ENCODE measurements at places on chromosomes 2 and 18.

- DNase-seq, result no peak
These were observed 7.1 kb downstream of the COX7A2L start for GRCh38 chr2:42353792-42354429.

DNA sequence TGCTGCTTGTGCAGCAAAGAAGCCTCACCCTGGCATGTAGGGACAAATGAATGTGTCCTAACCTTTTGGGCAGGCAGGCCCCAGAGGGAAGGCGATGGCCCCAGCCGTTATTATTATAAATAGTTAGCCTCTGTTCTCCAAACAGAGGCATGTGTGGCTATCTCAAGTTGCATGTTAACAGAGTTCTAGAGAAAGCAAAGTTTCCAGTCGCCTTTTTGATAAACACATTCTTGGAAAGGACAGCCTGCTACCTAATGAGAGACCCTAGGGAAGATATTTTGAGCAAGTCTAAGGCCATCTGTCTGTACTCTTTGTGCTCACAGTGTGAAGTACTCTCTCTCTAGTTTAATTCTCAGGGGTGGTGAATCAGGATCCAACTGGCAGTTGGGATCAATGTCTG, 97.4 kb upstream of the FHL2 start:
- DNase-seq, result no peak

DNA sequence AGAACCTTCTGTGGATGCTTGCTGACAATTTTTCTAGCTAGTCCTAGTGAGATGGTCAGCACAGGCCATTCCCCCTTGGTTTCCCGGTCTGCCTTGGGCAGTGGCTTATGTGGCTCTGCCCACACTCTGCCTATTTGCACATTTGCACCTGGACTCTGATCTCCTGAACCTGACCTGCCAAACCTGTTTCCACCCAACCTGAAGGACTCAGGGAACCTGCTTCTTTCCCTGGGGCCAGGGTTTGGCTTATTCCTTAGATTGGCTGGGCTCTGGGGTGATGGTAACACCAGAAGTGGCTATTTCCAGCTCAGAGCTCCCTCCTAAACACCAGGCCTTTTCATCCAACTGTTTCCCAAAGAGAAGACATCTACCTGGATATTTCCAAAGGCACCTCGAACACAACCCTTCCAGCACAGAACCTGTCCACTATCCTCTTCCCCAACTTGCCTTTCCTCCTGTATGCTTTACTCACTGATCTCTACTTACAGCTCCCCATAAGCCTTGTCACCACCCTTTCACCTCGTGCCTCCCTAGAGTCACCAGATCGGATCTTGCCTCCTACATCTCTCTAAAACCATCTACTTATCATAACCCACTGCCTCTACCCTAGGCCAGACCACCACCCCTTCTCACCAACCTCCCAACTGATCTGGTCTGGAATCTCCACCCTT, 5.8 kb upstream of the MTA3 start:
- no peak for DNase-seq

GRCh38 chr2:177572236-177572671, 179.7 kb downstream of the AGPS start:
- DNase-seq, result no peak

- no peak for DNase-seq
These were observed 282.7 kb upstream of the MAP2 start for GRCh38 chr2:209141142-209141541.

DNA sequence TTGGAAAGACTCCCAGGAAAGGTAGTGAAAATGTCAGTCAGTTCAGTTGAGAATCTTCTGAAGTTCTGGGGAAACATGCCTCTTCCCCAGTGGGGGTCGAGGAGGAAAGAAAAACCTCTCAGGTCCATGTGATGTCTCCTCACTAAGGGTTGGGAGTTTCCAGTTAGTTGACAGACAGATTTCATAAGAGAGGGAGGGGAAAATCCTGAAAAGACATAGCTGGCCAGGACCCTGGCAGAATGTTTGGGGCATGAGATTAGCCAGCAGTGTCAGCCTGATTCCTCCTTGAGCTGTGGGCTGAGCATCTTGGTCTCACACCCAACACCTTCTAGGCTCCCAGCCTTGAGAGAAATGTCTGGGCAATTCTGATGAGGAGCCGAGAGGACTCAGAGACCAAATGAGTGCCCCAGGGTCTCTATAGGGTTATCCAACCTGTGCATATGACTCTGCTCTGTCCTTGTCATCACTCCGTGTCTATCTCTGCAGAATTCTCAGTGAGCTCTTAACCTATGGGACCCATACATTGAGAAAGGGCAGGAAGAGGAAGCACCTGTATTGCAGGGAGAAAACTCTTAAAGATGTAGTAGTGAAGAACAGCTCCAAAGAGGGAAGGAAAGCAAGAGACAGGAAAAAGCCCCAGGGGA, 13.9 kb downstream of the BMP10 start:
- no peak for DNase-seq

GRCh38 chr2:188971432-188971861, 2.7 kb upstream of the COL3A1 start:
- DNase-seq, result no peak

DNA sequence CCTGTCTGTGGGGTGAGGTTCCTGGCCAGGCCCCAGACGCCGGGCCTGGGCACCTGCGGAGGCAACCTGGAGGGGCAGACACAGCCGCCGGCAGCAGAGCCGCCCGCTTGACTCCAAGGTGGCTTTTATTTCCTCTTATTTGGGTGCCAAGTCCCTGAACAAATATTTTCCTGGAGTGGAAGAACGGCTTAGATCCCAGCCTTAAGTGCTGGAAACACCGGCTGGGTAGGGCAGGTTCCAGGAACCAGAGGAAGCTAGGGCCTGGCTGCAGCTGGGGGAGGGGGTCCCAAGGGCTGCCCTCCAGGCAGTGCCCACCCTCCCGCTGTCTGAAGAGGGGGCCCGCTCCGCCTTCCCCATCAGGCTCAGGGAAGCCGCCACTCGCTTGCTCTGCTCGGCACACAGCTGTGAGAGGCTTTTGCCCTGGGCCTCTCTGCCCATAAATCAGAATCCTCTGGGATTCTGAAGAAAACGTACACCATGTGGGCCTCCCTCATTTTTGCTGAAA, 28.2 kb downstream of the SDC1 start:
- no peak for DNase-seq

GRCh38 chr18:29123706-29124530, 947.0 kb upstream of the CDH2 start:
- no peak for DNase-seq

GRCh38 chr2:11310212-11310611, 34.2 kb downstream of the ROCK2 start:
- no peak for DNase-seq

DNA sequence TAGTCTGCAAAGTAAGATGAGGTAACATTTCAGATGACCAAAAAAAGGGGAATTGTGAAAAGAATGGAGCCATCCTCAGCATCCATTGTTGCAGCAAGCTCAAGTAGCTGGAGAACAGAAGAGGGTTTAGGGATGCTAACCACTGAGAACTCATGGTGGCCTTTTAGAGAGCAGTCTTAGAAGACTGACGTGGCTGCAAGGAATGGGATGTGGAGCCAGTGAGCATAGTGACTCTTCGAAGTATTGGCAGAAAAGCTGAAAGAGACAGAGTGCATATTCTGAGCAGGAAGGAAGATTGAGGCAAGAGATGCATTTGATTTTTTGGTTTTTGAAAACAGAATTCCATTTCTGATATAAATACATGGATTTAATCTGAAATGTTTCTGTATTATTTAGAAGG, 151.2 kb downstream of the UBE2E3 start:
- DNase-seq, result no peak

DNA sequence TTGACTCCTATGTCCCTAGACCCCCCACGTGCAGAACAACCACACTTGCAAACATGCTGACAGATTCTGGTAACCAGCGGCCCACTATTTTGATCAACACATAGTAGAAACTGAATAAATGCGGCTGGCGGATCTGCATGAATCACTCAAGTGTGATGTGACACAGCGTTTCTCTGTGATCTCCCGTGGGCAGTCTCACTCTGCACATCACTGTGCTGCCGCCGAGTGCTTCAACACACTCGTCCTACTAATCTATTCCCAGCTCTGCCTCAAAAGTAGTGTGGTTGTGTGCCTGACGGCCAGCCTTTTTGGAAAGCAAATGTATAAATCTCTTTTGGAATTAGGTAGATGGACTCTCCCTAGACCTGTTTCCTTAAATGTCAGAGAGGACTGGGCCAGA, 37.3 kb upstream of the TMEM182 start:
- DNase-seq, result no peak

- DNase-seq, result peak; percentile 71
These were observed 92.8 kb upstream of the MSH2 start for GRCh38 chr2:47309952-47310800.

DNA sequence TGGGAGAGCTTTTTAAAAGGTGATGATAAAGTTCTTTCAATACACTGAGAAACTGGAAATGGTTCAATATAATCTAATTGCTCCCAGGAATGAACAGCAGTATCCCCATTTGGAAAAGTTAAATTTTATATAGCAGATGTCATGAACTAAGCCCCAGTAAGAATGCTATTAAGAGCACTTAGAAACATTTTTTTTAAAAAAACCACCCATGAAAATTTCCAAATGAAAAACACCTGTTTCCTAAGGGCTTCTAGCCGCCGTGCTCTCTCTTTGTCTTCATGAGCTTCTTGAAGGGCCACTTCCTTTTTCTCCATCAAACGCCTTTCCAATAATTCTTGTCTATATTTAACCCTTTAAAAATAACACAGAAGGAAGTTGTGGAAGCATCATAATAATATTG, 77.0 kb downstream of the UPP2 start:
- no peak for DNase-seq

DNA sequence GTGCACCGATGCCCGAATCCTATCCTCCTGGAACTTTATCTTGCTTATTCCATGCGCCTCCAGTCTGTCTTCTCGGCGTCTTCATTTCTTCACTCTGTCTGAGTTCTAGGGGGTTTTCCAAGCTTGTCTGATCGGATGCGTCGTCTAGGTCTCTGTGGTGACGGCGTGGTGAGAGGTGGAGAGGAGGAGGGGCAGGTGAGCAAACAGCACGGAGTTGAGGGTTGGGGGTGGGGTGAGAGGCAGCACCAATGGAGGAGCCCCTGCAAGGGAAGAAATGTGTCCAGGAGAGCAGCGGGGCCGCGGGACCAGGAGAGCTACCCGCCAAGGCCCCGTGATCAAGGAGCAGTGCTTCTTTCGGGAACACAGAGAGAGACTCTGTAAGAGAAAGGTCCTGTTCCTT, 131.3 kb upstream of the TWIST2 start:
- DNase-seq, result no peak

All from GM19239 (cell line).